ENCODE measurements at places on chromosomes 2 and 18.

- DNase-seq = no peak
These were observed at the start of gene SP5 for GRCh38 chr2:170715062-170715931. SP5 (plus strand) TSS chr2:170715337; CDS start chr2:170715513, 176 bp downstream.

GRCh38 chr18:4636967-4637366, 181.9 kb upstream of the DLGAP1 start:
- no peak for DNase-seq

GRCh38 chr2:203949228-203949627, 12.7 kb downstream of the ICOS start:
- no peak for DNase-seq

DNA sequence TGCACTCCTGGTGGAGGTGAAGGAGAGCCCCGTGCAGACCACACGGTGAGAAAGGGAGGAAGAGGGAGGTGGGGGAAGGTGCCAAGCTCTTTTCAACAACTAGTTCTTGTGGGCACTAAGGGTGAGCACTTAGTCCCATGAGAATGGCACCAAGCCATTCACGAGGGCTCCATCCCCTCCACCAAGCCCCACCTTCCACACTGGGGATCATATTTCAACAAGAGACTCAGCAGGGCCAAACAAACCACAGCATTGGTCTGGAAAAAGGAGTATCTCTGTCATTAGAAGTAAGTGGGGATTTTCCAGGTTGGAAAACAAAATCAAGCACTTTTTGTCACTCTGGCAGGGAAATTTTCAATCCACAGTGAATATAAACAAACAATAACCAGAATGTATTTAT, 38.4 kb downstream of the ZAP70 start:
- no peak for DNase-seq

GRCh38 chr2:133255360-133255759, 312.9 kb downstream of the NCKAP5 start:
- no peak for DNase-seq
